ENCODE measurements at places on chromosomes 12 and 14.

DNA sequence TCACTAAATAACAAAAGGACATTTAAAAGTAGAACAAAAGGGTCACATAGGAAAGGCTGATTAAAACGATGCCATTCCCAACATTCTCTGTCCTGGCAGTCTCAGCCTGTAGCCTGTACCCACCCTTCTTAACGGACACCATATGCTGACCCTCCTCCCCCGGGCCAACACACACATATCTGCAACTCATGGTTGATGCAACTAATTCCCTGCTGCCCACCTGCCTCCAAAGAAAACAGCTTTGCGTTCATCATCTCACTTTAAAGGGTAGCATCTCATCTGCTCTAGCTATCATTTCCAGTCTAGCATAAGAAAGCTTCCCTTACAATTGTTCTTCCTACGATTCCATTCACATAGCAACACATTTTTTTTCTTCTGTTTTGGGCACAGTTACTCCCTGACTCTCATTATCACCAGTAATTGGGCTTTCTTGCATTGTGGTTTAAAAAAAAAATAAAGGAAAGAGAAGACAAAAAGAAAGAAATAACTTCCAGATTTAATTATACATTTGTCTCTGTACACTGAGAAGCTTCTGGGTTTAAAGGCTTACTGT, 92.9 kb downstream of the KCNC2 start:
- DNase-seq, result no peak

DNA sequence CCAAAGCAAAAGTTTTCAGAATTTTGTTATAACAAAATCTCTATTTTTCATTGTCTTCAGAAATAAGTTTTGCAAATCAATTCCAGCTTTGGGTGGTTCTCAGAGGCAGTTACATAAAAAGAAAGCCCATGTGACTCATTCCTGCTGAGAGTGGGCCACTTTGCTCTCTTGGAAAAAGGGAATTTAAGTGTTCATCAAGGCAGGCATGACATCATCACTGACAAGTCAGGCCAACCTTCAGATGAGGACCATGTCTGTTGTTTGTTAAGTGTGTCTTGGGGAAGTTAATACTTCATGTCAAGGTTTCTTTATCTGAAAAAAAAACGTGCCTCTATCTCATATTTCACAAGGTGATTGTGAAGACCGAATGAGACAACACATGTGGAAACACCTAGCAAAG, 519.8 kb upstream of the TMPO start:
- DNase-seq, result no peak

DNA sequence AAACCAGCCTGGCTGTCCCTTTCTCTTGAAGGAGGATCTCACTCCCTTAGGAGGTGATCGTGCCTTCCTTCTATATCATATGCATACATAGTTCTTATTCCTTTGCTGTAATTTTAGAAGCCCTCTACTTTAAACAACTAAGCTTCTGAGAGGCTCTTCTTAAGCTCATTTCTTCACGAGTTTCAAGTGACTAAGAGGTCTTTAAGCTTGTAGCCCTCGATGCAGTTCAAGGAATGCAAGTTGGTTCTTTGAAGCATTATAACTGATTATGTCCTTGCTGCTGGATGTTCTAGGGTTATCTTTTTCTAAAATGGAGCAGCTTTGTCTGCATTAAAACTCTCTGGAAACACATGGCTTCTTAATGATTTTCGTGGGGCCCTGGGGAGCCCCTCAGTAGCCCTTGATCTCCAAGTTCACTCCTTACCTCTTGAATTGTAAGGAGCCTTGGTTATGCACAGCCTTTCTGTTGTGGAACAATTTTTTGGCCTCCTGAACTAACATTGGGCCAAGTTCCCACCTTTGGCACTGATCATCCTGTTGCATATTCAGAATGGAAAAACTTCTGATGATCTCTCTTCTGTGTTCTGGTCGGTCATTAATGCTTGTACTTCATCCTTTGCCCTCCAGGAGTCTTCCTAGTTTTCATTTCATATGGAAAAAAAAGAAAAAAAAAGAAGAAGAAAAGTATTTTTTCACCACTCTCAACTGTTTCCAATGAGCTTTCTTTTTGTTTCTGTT, 12.6 kb downstream of the RASSF8 start:
- no peak for DNase-seq

DNA sequence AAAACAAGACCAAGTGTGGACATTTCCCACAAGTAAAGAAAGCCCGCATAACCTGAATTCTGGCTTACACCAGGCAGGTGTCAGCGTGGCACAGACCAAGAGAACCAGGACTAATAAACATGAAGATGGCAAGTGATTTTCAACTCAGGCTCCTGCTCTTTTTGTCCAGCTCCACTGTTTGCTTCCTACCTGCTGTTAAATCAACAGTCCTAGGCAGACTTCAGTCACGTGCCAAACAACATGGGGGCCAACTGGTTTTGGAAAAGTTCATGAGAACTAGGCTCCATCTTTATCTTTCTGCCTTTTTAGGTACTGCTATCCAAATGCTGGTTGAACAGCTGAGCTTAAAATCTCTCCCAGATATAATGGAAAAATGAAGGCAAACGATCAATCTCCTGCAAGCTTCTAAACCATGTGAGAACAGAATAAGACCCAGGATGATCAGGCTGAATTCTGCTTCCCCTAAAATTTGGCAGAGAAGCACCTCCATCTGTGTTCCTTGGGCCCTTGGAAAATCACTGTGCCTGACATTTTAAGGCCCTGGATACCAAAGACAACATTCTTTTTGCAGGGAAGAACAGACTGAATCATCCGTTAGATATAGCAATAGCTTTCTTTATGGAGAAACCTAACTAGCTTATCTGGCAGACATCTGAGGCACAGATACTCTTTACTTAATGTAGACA, 215.6 kb upstream of the USP15 start:
- DNase-seq, result no peak

- DNase-seq, result no peak
Measured at GRCh38 chr14:56933446-56933845, 123.2 kb upstream of the OTX2 start.
